ENCODE measurements at places on chromosomes 7 and 10.
A peak's percentile ranks its signal among the peaks of the same experiment; 100 is the strongest.

DNA sequence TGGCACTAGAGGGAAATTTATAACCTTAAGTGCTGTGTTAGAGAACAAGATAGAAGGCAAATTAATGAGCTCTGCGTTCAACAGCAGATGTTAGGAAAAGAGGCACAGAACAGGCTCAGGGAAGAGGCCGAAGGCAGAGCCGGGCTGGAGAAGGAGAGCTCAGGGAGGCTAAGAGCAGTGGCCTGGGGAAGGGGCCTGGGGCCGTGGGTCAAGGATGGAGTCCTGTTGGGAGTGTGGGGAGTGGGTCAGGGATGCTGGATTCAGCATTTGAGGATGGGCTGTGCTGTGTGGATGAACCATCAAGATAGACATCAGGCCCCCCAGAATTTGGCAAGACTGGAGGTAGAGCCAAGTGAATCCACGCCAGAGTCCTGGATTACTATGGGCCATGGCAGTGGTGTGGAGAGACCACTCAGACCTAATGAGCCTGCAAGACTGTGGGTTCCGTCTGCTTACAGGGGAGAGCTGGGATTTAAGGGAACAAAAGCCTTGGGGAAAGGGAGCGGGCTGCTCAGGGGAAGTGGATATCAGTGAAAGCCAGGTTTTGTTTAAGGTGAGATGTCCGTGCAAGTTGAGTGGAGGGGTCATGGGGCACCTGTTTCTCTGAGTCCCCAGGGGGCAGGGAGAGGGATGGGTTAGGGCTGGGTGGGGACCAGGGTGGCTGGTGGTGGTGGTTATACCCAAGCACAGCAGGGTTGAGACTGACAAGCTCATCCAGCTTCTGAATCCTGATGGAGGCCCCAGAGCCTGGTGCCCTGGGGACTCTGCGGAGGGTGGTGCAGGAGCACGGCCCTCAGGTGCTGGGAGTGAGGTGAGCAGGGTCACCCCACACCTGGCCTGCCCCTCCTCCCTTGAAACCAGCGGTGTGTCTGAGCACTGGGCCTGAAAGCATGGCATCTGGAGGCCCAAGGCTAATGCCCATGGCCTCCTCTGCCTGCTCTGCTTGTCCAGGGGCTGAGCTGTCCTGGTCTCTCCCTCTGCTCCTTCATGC is 101.7 kb downstream of the BMS1 start:
- no peaks in the 10 kb centered on the region for H3K36me3 ChIP-seq
- H3K27me3 ChIP-seq: no peaks in the 10 kb centered on the region
- no peak for DNase-seq
- H3K4me3 ChIP-seq: no peak overlapping the region
- H3K4me1 ChIP-seq: no peaks in the 10 kb centered on the region

DNA sequence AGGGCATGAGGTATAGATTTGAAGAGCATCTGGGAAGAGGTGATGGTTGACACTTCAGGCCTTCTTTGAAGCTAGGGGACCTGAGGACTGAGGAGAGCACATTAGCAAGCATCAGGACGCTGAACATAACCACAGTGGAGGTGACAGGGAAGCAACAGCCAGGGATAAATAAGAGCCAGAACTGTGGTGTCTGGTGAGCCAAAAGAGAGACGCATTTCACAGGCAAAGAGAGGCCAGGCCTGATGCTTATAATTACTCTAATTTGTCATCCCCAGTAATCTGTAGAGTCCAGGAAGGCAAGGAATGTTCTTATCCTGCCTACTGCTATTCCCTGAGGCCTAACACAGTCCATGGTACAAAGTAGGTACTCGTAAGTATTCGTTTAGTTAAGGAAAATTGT is 10.4 kb upstream of the FAS start:
- peak overlapping the region; percentile 48 for H3K4me3 ChIP-seq
- peak overlapping the region; percentile 93 for H3K27ac ChIP-seq
- H3K4me1 ChIP-seq: peaks cover 27% of the 10 kb centered on the region
- DNase-seq: no peak
- no peaks in the 10 kb centered on the region for H3K36me3 ChIP-seq
- H3K27me3 ChIP-seq: no peaks in the 10 kb centered on the region

GRCh38 chr7:42698600-42699374 is 213.1 kb downstream of the C7orf25 start:
- H3K27me3 ChIP-seq: no peaks in the 10 kb centered on the region
- no peak for DNase-seq
- no peak overlapping the region for H3K27ac ChIP-seq
- no peaks in the 10 kb centered on the region for H3K4me1 ChIP-seq
- no peaks in the 10 kb centered on the region for H3K36me3 ChIP-seq

DNA sequence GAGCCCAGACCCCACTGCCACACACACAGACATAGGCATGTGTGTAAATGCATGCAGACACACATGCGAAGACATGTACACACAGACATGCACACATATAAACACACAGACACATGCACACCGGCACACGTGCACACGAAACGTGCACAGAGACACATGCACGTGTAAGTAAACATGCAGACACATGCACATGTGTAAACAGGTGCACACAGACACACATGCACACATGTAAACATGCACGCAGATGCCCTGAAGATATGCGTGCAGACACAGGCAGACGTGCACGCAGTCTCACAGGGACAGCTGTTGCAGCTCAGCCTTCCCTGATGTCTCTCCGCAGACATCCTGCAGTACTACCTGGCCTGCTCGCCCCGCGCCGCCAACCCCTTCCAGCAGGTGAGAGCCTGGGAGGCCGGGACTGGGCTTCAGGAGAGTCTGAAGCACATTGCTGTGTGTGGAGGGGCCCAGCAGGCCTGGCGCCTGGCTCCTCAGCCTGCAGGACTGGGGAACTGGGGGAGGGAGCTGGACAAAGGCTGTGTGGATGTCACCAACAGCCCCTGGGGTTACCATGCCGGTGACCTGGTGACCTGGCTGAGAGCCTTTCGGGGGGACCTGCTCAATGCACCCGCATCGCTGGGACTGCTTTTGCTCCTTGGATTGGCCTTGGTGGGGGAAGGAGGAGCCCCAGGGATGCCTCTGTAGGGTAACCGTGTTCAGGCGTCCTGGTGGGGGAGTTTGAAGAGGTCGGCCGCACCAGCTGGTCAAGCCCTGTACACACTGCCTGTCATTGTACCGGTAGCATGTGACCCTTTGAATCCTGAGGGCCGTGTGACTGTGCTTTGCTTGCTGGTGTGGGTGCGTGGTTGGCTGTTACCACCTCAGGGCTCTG is 20.3 kb downstream of the TTYH3 start:
- no peak for DNase-seq
- H3K4me3 ChIP-seq: no peak overlapping the region
- H3K36me3 ChIP-seq: peaks cover 44% of the 10 kb centered on the region
- H3K27ac ChIP-seq: no peak overlapping the region

DNA sequence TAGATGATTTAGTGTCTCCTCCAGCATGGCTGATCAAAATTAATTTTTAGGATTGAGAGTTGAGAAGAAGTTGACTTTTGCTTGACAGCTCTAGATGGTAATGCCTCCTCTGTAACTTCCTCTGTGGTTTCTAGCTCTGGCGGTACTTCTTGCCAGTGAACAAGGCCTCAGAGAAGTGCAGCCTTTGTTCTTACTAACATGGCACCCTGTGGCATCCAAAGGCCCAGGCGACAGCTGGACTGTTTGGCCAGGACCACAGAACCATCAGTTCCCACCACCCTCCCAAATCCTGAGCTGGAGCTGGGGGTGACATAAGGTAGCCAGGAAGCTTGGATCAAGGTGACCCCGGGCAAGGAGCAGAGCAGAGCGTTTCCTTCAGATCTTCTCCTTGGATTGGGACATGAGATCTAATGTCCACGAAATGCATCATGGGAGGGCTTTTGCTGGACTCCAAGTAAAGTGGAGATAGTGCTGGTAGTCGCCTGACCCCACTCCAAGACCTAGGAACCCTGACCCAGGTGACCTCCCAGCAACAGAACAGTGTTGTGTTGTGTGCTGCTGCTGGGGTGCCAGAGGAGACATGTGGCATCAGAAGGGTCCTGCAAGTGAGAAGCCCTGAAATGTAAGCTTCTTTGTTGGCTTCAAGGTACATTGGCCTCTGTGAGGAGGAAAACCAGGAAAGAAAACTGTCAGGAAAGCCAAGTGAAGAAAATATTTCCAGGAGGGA is 41.8 kb downstream of the APBB1IP start:
- no peaks in the 10 kb centered on the region for H3K27me3 ChIP-seq
- H3K4me1 ChIP-seq: no peaks in the 10 kb centered on the region
- no peak overlapping the region for H3K27ac ChIP-seq
- DNase-seq: no peak

DNA sequence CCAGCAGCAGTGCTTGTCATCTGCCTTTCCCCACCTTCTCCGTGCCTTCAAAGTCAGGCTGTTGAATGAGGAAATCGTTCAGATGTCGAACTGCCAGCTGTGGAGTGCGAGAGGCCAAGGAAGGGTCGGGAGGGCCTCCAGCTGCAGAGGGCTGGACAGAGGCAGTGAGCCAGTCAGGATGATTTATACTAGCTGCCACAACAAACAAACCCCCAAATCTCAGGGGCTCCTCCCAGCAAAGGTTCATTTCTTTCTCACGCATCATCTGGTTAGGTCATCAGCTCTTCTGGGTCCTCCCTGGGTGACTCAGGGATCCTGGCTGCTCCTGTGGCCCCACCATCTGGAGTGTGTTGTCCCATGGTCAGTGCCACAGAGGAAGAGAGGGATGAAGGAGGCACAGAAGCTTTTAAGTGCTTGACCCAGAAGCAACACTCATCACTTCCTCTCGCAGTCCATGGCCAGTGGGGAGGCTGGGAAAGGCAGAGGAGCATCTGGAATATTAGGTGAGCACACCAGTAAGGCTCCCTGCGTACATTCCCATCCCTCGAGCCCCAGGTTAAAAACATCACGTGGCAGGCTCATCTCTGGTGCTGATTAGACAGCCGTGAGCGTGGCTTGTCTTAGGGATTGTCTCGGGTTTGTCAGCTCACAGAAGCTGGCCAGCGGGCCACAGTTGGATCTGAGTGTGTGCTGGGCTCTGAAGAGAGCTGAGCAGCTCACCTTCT is 140.7 kb downstream of the RGS10 start:
- peaks cover 5% of the 10 kb centered on the region for H3K36me3 ChIP-seq
- peak overlapping the region; percentile 47 for H3K27ac ChIP-seq
- peaks cover 9% of the 10 kb centered on the region for H3K4me1 ChIP-seq
- H3K4me3 ChIP-seq: no peak overlapping the region
- no peaks in the 10 kb centered on the region for H3K27me3 ChIP-seq

DNA sequence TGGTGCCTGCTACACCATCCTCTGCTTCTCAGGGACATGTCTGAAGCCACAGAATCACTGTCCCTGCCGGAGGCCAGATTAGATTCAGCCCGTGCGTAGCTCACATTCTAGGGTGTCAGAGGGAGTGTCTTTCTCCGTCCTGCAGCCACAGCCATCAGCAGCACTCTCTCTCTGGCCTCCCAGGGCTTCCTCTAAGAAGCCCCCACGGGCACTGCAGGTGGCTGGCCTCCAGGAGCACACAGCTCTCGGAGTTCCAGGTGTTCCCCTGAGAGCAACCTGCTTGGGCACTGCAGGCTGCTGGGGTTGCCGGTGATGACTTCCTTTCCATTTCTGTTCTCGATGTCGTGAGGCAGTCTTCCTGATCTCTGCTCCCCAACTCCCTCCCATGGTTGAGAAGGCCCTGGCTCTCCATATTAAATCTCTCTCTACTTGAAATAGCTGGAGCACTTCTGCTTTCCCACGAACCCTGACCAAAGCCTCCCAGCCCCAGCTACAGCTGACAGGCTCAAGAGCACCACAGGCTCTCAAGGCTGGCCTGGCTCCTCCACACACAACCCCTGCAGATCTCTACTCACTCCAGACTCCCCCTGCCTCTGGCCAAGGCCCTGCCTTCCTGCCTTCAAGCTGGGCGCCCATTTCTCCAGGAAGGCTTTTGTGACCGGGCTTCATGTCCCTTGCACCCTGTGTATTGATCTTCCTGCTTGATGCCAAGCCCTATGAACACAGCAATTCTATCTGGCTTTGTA is 49.0 kb upstream of the TMEM72 start:
- no peak overlapping the region for H3K27ac ChIP-seq
- no peak overlapping the region for H3K4me3 ChIP-seq
- no peak for DNase-seq
- H3K36me3 ChIP-seq: no peaks in the 10 kb centered on the region

DNA sequence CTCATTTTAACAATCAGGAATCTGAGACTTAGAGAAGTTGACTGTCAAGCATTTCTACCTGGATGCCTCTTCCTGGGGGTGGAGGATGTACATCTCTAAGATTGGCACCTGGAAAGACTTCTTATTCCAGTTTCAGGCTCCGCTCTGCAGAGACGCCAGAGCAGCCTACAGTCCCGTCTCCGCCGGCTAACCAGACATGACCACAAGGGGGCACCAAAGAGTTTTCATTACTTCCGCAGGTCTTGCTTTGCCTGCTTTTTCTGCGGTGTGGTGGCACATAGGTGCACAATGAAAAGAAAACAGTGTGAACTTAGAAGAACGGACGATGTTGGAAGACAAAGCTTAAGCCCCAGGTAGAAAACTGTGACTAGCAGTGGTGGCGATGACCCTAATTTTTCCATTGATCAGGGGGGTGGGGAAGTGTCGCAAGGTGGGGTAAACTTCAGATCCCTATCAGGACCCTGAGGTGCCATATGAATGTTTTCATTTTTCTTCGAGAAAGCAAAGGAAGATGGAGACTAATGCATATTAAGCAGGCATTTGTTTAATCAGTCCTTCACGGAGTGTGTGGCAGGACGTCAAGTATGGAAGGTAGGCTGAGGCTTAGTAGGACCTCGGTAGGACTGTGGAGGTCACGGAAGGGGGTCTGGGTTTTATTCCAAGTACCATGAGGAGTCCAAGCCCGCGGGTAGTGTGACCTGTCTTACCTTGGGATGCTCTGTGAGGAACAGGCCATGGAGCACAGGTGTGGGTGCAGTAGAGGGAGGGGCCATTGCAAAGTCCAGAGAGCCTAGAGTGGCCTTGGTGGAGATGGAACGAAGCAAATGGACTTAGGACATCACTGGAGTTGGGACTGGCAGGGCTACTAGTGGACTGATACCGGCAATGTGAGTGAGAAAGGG is 60.1 kb upstream of the SORCS3 start:
- H3K27me3 ChIP-seq: no peaks in the 10 kb centered on the region
- H3K36me3 ChIP-seq: no peaks in the 10 kb centered on the region
- H3K27ac ChIP-seq: no peak overlapping the region
- DNase-seq: peak; percentile 25

GRCh38 chr7:84948634-84949033 is 238.2 kb downstream of the SEMA3D start:
- no peaks in the 10 kb centered on the region for H3K36me3 ChIP-seq
- H3K27ac ChIP-seq: no peak overlapping the region
- DNase-seq: no peak
- no peaks in the 10 kb centered on the region for H3K4me1 ChIP-seq
- no peaks in the 10 kb centered on the region for H3K27me3 ChIP-seq
- no peak overlapping the region for H3K4me3 ChIP-seq

- no peak for DNase-seq
- H3K4me3 ChIP-seq: no peak overlapping the region
- H3K4me1 ChIP-seq: peaks cover 25% of the 10 kb centered on the region
- H3K27me3 ChIP-seq: no peaks in the 10 kb centered on the region
Observed at GRCh38 chr10:119395280-119396007, 147.1 kb downstream of the RGS10 start.

GRCh38 chr7:78535655-78536054 is 737.1 kb downstream of the PHTF2 start:
- H3K27me3 ChIP-seq: no peaks in the 10 kb centered on the region
- no peaks in the 10 kb centered on the region for H3K36me3 ChIP-seq

All from thoracic aorta (tissue), 2 donors.